ENCODE measurements at places on chromosomes 11 and 22.
A peak's percentile ranks its signal among the peaks of the same experiment; 100 is the strongest.

DNA sequence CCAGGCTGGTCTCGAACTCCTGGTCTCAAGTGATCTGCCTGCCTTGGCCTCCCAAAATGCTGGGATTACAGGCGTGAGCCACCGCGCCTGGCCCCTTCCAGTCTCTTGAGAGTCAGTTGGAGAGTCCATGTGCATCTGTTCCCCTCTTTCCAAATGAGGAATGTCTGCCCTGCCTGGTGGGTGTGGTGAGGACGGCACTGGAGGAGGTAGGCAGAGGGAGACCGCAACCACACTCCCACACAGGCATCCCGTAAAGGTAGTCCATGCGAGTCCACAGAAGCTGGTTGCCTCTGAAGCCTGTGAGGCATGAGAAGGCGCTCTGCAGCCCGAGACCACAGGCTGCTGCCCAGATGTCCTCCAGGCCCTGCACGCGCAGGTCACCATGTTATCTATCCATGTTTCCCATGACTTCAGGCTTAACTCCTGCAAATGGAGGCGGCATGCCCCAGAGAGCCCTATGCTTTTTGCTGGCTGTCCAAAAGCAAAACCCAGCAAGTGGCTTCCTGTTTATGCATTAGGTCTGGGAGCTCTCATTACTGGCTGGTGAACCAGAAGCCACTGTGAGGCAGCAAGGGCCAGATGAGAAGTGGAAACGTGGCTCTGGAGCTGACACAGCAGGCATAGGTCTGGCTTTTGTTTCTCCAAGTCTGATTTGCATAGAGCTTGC lies 43.4 kb downstream of the GRIK4 start:
- DNase-seq = no peak

- no peak for DNase-seq
Measured at GRCh38 chr11:130766650-130767565, 149.4 kb downstream of the SNX19 start.

- no peak for DNase-seq
Measured at GRCh38 chr22:42760806-42761565, 40.3 kb upstream of the A4GALT start.

GRCh38 chr22:44917372-44918165 lies 92.2 kb downstream of the PHF21B start:
- DNase-seq = no peak

DNA sequence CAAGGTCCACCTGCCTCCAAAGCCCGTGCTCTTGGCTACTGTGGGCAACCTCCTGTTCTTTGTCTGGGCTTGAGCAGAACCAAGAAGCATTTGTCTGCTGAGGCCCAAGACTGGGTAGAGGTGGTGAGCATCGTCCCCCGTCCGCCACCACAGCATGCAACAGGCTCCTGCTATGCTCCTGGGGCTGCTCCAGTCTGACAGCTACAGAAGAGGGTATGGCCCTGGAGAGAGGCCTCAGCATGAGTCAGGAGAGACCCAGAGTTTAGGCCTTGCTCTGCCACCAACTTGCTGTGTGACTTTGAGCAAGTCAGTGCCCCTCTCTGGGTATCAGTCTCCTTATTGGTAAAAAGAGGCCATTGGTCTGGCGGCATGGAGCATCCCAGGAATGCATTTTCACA lies 91.2 kb downstream of the TP53I11 start:
- DNase-seq = no peak

- peak; percentile 75 for DNase-seq
Measured at GRCh38 chr11:44573333-44573732, 7.9 kb downstream of the CD82 start.

GRCh38 chr11:74257959-74258553 lies 53.4 kb downstream of the P4HA3 start:
- no peak for DNase-seq

DNA sequence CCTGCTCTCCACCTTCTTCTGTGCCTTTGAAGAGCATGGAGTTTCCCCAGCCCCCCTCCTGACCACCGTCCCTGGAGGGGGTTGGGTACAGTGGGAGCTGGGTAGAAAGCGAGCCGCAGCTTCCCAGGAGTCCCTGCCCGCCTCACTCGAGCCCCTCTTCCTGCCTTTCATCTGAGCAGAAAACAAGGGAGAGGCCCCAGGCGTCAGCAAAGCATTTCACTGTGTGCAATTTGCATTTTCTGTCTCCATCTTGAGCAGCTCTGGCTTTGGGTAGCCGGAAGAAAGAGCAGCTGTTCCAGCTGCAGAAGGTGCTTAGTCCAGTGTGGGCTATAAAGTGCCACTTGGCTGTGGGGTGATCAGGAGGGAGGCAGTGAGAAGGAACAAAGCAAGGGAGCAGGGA lies 229.7 kb downstream of the CEP164 start:
- no peak for DNase-seq

- no peak for DNase-seq
Measured at GRCh38 chr22:19422440-19423301, 8.9 kb downstream of the HIRA start.

DNA sequence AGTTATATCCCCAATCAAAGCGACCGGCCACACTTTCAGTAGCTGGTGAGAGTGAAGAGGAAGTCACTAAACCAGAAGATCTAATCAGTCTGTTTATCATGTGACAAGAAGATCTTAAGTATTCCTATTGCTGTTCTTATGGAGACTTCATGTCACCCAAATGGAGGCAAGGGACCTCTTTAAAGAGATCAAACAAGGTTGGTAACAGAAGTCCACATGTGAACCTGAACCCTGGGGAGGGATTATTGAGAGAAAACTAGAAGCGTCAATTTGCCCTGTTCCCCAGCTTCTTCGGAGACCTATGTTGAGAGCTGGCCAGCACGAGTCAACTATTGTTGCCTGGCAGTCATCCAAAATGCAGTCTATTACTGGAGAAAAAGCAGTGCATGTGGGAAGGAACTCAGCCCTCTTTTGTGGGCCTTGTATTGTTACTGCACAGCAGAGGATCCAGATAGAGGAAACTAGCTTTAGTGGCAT lies 76.9 kb upstream of the CTSC start:
- DNase-seq = peak; percentile 61

GRCh38 chr22:31852691-31853421 lies 91.5 kb upstream of the YWHAH start:
- DNase-seq = no peak

DNA sequence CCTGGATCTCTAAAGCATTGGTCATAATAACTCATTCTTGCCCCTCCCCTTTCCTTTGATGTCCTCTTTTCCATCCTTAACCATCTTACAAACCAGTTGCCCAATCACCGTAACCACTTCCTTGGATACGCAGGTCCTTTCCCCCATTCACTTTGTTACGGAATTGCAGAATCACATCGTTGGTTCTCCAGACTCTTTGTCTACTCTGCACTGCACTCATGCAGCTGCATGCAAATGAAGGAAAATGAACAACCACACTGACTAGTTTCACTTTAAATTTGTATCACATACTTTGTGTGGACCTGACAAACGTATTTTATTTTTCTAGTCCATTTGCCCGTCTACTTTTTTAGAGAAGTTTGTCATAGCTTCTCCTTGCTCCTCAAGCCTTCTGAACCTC lies 69.9 kb downstream of the SLC5A12 start:
- no peak for DNase-seq

GRCh38 chr22:39287076-39287725 lies 32.2 kb downstream of the RPL3 start:
- DNase-seq = peak; percentile 87

GRCh38 chr11:97772705-97773104 lies 1248.0 kb upstream of the CNTN5 start:
- DNase-seq = no peak

DNA sequence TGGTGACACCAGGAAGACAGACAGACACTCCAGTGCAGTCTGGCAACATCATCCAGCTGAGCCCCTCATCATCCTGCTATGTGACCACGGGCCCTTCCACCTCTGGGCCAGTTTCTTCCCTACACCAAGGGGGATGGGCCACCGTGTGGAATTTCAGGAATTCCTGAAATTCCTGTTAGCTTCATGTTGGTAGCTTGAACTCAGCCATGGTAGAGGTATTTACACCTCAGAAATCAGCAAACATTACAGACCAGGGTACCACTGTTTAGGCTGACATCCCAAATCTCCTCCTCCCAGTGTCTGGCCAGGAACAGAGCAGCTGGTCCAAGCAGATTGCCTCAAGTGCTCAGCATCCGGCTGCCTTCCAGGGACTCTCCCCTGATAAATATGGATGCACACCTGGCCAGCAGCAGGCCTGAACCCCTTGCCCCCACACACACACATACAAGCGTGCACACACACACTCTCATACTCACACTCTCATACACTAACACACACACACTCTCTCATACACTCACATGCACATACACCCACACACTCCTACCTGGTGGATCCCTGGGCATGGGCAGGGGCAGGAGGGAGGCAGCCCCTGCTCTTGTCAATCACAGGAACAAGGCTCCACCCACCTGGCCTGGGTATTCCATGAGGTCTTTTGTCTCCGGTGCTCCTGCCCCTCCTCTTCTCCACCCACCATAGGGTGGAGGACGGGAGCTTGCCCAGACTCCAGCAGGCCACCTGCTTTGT lies 85.2 kb downstream of the BUD13 start:
- no peak for DNase-seq

- DNase-seq = no peak
Measured at GRCh38 chr22:24601217-24602104, 1.5 kb upstream of the GGT1 start.

DNA sequence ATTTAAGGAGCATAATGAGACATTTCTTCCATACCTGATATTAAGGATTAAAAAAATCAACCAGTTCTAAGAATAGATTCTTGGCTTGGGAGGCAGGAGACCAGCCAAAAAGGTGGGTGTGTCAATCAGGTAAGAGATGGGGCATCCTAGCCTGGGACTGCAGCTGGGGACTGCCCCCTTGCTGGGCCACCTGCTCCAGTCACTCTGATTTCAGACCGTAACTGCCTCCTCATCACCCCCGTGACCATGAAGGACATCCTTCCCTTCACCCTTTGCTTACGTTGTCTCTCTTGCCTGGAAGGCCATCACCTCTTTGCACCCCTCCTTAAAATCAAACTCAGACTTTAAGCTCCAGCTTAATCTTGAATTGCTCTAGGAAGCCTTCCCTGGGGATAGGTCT lies 17.9 kb downstream of the PTPN5 start:
- no peak for DNase-seq

DNA sequence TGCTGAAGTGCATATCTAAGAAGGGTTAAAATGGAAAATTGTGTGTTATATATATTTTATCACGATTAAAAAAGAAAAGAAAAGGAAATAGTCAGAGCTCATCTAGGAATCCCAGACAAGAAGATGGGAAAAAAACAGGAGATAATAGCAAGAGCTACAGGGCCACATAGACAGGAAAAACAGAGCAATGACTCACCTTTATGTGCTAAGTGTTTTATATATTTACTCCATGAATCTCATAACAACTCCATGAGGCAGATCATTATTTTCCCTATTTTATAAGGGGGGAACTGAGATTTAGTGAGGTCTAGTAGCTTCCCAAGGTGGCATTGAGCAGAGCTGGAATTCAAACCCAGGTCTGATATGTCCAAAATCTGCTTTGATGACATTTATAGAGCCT lies 18.1 kb upstream of the ELF5 start:
- no peak for DNase-seq

- DNase-seq = peak; percentile 93
Measured at GRCh38 chr11:10933455-10934292, 75.8 kb upstream of the ZBED5 start.

- DNase-seq = no peak
Measured at GRCh38 chr11:19689281-19690000, 23.2 kb upstream of the NAV2 start.

- DNase-seq = no peak
Measured at GRCh38 chr11:58771458-58771855, 39.7 kb upstream of the GLYAT start.

DNA sequence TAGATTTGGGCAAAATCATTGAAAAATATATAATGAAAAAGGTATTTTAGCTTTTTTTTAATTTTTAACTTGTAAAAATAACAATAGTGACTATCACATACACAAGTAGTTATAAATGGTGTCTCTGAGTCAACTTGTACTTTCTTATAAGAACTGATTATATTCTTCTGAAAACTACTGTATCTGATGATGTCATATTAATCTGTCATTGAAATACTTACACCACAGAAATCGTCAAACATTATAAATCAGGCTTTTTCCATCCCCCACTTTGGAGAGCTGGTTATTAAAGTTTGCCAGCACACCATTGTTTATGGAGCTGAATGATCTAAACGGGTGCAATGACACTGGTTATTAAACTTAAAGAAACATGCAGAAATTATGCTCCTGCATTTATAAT lies 1259.6 kb upstream of the CNTN5 start:
- no peak for DNase-seq

GRCh38 chr11:3145206-3145520 lies 19.9 kb downstream of the OSBPL5 start:
- no peak for DNase-seq

- no peak for DNase-seq
Measured at GRCh38 chr22:40258501-40258915, 80.8 kb downstream of the TNRC6B start.

- no peak for DNase-seq
Measured at GRCh38 chr11:130640526-130640925, 192.1 kb downstream of the ADAMTS15 start.
